ENCODE measurements at places on chromosomes 1 and 21. TPM values are rescaled to one million over a fixed set of nuclear protein-coding genes. Genes with fewer than 3 reads are reported as not detected.

DNA sequence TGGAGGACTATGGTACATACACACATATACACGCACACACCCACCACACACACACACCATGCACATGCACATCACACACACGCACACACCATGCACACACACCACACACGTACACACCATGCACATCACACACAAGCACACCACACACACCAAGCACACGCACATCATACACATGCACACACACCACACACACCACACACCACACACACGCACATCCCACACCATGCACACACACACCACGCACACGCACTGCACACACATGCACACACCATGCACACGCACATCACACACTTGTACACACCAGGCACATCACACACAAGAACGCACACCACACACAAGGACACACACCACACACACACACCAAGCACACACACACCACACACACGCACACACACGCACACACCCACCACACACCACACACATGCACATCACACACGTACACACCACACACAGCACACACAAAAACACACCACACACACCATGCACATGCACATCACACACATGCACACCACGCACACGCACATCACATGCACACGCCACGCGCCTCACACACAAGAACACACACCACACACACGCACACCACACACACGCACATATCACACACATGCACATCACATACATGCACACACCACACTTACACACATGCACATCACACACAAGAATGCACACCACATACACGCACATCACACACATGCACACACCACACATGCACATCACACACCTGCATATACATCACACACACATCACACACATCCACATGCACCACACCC, 9.2 kb downstream of the PDE9A start:
- no peak for DNase-seq

GRCh38 chr1:53189061-53189460, 7.6 kb upstream of the CPT2 start:
- no peak for DNase-seq

GRCh38 chr1:205353191-205353590, 3.5 kb downstream of the KLHDC8A start:
- no peak for DNase-seq

Gene CCDC30
- total RNA-seq = 1.3 TPM

Gene USP48
- total RNA-seq = 31.2 TPM

All from hematopoietic multipotent progenitor cell (in vitro differentiated cells).